ENCODE measurements at places on chromosomes 13 and 19. TPM values are rescaled to one million over a fixed set of nuclear protein-coding genes. Genes with fewer than 3 reads are reported as not detected.
A peak's percentile ranks its signal among the peaks of the same experiment; 100 is the strongest.

Gene PEG3
- total RNA-seq, result not detected

Gene ZNF558
- total RNA-seq, result 31.2 TPM

Gene FAM83E
- 1.1 TPM for total RNA-seq

Gene SLC15A1
- total RNA-seq, result not detected

Gene IGFL3
- not detected for total RNA-seq

Gene CCL25
- not detected for total RNA-seq

DNA sequence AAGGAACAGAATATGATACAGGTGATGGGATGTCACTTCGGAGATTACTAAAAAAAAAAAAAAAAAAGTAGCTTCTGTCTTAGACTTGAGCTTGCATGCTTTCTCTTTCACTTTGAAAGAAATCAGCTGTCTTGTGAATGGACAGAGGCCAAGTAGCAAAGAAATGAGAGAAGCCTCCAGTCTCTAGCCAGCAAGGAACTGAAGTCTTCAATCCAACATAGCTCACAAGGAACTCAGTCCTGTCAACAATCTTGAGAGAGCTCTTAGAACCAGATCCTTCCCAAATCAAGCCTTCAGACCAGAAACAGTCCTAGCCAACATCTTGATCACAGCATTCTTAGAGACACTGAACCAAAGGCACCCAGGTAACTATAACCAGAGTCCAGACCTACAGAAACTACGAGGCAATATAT is 7.7 kb downstream of the N4BP2L2 start:
- no peaks in the 10 kb centered on the region for H3K27me3 ChIP-seq
- peaks cover 36% of the 10 kb centered on the region for H3K36me3 ChIP-seq
- H3K27ac ChIP-seq, result peak overlapping the region; percentile 73
- peaks cover 69% of the 10 kb centered on the region for H3K4me1 ChIP-seq

GRCh38 chr19:34178274-34178610 is 5.9 kb downstream of the LSM14A start:
- no peak overlapping the region for H3K4me3 ChIP-seq
- peaks cover 20% of the 10 kb centered on the region for H3K36me3 ChIP-seq

DNA sequence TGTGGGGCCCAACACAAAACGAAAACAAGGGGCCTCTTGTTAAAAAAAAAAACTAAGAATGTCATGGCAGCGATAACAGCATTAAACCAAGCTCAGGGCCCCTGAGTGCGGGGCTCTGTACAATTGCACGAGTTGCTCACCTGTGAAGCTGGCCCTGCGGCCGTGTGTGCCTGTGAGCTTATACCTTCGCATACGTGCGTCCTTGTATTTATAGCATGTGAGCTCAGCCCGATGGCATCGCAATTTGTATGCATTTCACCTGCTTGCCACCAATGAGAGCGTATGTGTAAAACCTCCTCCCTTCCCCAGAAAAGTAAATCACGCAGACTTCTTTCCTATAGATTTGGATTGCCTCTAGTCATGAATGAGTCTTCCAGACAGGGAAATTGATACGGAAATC is 17.1 kb downstream of the HNRNPM start:
- H3K27me3 ChIP-seq, result no peaks in the 10 kb centered on the region
- H3K4me1 ChIP-seq, result peaks cover 68% of the 10 kb centered on the region

DNA sequence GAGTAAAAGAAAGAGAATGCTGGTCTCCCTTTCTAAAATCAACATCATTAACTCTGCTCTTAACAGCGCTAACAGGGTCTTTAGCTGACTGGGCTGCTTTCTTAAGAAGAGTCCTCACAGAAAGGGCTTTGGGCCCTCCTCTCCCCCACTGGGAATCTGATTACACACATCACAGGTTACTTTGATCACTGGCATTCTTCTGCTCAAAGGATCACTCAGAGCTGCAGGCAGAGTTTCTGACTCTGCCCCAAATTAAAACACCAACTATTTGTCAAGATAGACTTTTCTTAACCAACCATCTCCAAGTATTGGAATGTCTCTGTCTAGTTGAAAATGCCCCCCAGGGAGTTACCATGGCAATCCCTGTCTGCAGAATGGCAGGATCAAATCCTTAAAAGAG is 31.1 kb upstream of the SIAH3 start:
- H3K27ac ChIP-seq, result peak overlapping the region; percentile 71
- H3K4me3 ChIP-seq, result no peak overlapping the region
- H3K27me3 ChIP-seq, result no peaks in the 10 kb centered on the region

DNA sequence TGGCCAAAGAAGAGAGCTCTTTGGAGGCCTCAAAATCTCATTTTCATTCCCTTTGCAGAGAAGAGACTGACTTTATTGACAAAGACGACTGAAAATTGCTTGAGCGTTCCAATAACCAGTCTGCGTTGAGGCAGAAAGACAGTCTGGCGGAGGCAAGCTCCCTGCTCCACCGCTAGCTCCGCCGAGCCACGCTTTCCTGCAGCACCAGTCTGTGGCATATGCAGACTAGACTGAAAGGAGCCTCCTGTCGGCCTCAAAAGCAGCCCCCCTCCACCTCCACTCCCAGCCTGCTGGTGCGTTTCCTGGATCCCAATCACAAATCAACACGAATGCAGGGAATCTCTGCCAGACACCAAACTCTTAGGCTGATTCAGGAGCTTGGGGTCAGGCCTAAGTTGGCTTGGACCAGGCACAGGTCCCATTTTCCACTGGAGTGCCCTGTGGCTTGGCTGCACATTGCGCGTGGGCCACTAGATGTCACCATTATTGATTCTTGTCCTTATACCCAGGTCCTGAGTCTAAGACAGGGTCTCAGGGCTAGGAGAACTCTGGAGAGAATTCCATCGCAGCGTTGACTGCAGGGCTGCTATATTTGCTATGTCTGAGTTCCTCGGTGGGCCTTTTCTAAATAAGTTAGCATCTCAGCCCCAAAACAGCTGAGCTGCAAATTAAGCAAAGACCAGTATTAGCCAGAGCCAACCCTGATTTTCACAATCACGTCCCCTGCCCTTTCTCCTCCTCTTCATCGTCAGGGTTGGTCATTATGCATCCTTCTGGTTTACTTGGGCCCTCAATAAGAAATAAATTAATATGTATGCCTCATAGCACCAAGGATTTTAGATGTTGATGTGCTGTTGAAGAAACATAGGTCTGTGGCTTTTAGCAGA is 5.2 kb upstream of the ZNF507 start:
- no peaks in the 10 kb centered on the region for H3K27me3 ChIP-seq
- H3K36me3 ChIP-seq, result no peaks in the 10 kb centered on the region
- peaks cover 2% of the 10 kb centered on the region for H3K4me1 ChIP-seq

- H3K27me3 ChIP-seq, result no peaks in the 10 kb centered on the region
- H3K4me3 ChIP-seq, result peak overlapping the region; percentile 67
- peaks cover 17% of the 10 kb centered on the region for H3K4me1 ChIP-seq
- no peak overlapping the region for H3K27ac ChIP-seq
Observed at GRCh38 chr19:12997179-12997966, 2.1 kb downstream of the NFIX start.

GRCh38 chr19:38711726-38712153 is 32.5 kb downstream of the CAPN12 start:
- no peak overlapping the region for H3K4me3 ChIP-seq
- peaks cover 35% of the 10 kb centered on the region for H3K36me3 ChIP-seq
- peaks cover 30% of the 10 kb centered on the region for H3K4me1 ChIP-seq
- H3K27ac ChIP-seq, result peak overlapping the region; percentile 82
- DNase-seq, result no peak

- peaks cover 10% of the 10 kb centered on the region for H3K36me3 ChIP-seq
- H3K27ac ChIP-seq, result peak overlapping the region; percentile 55
- H3K27me3 ChIP-seq, result no peaks in the 10 kb centered on the region
- no peak for DNase-seq
Observed at GRCh38 chr13:28707629-28708427, 10.9 kb downstream of the SLC46A3 start.

- H3K36me3 ChIP-seq, result no peaks in the 10 kb centered on the region
- no peaks in the 10 kb centered on the region for H3K4me1 ChIP-seq
- H3K27ac ChIP-seq, result no peak overlapping the region
- H3K4me3 ChIP-seq, result no peak overlapping the region
Observed at GRCh38 chr13:97411984-97412383, 22.0 kb upstream of the RAP2A start.

- peaks cover 2% of the 10 kb centered on the region for H3K36me3 ChIP-seq
- H3K27ac ChIP-seq, result no peak overlapping the region
- no peaks in the 10 kb centered on the region for H3K27me3 ChIP-seq
- H3K4me3 ChIP-seq, result no peak overlapping the region
- DNase-seq, result no peak
- H3K4me1 ChIP-seq, result peaks cover 9% of the 10 kb centered on the region
Observed at GRCh38 chr13:94263038-94263437, 216.4 kb downstream of the DCT start.

- peaks cover 11% of the 10 kb centered on the region for H3K36me3 ChIP-seq
- no peaks in the 10 kb centered on the region for H3K27me3 ChIP-seq
- H3K4me3 ChIP-seq, result no peak overlapping the region
Observed at GRCh38 chr19:13961826-13962698, 9.8 kb downstream of the DCAF15 start.

GRCh38 chr19:35512831-35513627 is 420 bp downstream of the DMKN start:
- H3K27me3 ChIP-seq, result peaks cover 41% of the 10 kb centered on the region
- H3K36me3 ChIP-seq, result no peaks in the 10 kb centered on the region
- H3K4me1 ChIP-seq, result peaks cover 11% of the 10 kb centered on the region
- no peak for DNase-seq

GRCh38 chr13:84659359-84659661 is 777.0 kb upstream of the SLITRK1 start:
- H3K27ac ChIP-seq, result no peak overlapping the region
- H3K36me3 ChIP-seq, result no peaks in the 10 kb centered on the region
- H3K4me1 ChIP-seq, result peaks cover 12% of the 10 kb centered on the region

DNA sequence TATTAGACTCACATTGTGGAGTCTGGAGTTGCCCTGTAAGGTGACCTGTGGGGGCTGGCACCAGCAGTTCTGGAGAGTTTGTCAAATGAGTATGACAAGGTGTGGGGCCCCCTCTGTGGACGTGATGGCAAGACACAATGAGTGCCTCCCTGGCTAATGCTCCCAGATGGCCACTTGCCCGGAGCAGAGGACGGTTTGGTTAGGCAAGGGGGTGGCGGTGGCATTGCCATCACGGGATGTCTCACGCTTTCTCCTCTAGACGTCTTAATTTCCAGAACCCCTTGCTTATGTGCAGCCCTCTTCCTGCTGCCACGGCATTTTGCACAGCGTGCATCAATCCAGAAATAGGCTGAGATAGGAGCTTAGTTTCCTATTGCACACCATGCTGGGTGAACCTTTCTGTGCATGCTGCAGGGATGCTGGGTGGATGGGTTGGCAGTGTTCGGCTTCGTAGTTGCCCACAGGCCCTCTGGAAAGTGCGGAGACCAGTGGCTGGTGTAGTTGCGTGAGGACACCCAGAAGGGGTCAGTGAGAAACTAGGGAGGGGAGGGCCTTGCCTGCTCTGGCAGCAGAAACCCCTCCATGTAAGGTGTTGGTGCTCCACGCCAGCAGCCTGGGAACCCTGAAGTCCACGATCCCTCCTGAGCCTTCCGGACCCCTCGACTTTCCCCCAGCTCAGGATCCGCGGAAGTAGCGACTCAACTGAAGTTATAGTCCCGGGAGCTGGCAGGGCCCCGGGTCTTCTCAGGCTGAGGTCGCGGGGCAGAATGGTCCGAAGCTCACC is 18.1 kb upstream of the LRP3 start:
- peak overlapping the region; percentile 94 for H3K27ac ChIP-seq
- peak overlapping the region; percentile 92 for H3K4me3 ChIP-seq
- peaks cover 6% of the 10 kb centered on the region for H3K27me3 ChIP-seq

GRCh38 chr19:39829702-39830275 is 4.2 kb downstream of the DYRK1B start:
- H3K27me3 ChIP-seq, result no peaks in the 10 kb centered on the region
- no peak overlapping the region for H3K4me3 ChIP-seq
- H3K27ac ChIP-seq, result no peak overlapping the region
- peaks cover 19% of the 10 kb centered on the region for H3K4me1 ChIP-seq

- no peak overlapping the region for H3K4me3 ChIP-seq
- peaks cover 31% of the 10 kb centered on the region for H3K36me3 ChIP-seq
- H3K27me3 ChIP-seq, result no peaks in the 10 kb centered on the region
- H3K27ac ChIP-seq, result no peak overlapping the region
- DNase-seq, result no peak
Observed at GRCh38 chr19:48918801-48919247, 14.7 kb upstream of the DHDH start.

DNA sequence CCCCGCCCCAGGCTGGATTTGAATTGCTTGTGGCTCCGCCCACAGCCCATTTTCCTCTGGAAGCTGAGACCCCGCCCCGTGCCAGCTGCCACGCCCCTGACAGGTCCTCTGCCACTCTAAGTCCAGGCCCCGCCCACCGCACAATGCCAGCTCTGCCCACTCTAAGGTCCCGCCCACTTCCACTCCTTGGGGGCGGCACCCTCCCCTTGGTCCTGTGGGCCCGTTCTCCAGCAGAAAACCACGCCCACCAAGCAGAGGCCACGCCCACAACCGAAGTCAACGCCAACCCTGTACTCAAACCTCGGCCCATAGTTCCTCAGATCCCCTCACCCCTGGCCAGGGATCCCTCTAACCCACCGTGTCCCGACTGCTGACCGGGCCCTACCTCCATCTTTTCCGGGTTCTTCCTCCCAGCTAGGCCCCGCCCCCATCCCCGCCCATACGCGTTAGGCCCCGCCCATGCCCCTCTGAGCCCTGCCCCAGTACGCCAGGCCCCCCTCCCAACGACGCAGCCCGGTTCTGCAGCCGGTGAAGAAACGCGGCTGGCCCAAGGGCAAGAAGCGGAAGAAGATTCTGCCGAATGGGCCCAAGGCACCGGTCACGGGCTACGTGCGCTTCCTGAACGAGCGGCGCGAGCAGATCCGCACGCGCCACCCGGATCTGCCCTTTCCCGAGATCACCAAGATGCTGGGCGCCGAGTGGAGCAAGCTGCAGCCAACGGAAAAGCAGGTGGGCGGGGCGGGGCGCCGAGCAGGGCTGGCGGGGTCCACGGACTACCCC is 1.3 kb downstream of the HMG20B start:
- peaks cover 16% of the 10 kb centered on the region for H3K4me1 ChIP-seq
- peak overlapping the region; percentile 27 for H3K27ac ChIP-seq
- peak; percentile 97 for DNase-seq
- H3K36me3 ChIP-seq, result peaks cover 10% of the 10 kb centered on the region
- H3K4me3 ChIP-seq, result peak overlapping the region; percentile 78

DNA sequence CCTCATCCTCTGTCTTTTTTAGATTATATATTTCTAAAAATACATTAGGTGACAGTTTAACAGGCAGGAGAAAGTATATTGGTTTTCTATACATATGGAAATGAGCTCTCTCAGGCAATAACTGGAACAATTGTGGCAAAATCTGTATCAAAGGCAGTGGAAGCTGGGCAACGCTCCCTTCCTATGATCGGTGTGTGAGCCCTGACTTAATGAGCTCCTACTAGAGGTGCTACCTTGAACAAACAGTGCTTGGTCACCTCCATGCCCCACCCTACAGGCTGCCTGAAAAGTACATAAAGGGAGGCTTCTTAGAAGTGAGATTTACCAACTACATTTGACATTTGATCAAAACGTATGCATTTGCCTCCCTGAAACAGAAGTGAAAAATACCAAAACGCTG is 185.3 kb downstream of the EFNB2 start:
- no peak overlapping the region for H3K4me3 ChIP-seq
- H3K4me1 ChIP-seq, result peaks cover 25% of the 10 kb centered on the region
- no peaks in the 10 kb centered on the region for H3K36me3 ChIP-seq
- H3K27me3 ChIP-seq, result no peaks in the 10 kb centered on the region

- H3K27me3 ChIP-seq, result no peaks in the 10 kb centered on the region
- no peaks in the 10 kb centered on the region for H3K36me3 ChIP-seq
- no peak for DNase-seq
Observed at GRCh38 chr19:19443902-19444680, 38.6 kb downstream of the GATAD2A start.

- no peaks in the 10 kb centered on the region for H3K27me3 ChIP-seq
- H3K36me3 ChIP-seq, result peaks cover 25% of the 10 kb centered on the region
- H3K4me3 ChIP-seq, result no peak overlapping the region
- no peaks in the 10 kb centered on the region for H3K4me1 ChIP-seq
- DNase-seq, result no peak
Observed at GRCh38 chr19:11649941-11650340, 52.7 kb downstream of the ZNF627 start.

GRCh38 chr13:22936228-22936627 is 244.6 kb upstream of the SGCG start:
- peak; percentile 65 for DNase-seq
- no peaks in the 10 kb centered on the region for H3K27me3 ChIP-seq
- no peaks in the 10 kb centered on the region for H3K36me3 ChIP-seq
- no peaks in the 10 kb centered on the region for H3K4me1 ChIP-seq
- no peak overlapping the region for H3K4me3 ChIP-seq

Data from osteocyte (in vitro differentiated cells).